ENCODE measurements at places on chromosomes 3 and 15.

DNA sequence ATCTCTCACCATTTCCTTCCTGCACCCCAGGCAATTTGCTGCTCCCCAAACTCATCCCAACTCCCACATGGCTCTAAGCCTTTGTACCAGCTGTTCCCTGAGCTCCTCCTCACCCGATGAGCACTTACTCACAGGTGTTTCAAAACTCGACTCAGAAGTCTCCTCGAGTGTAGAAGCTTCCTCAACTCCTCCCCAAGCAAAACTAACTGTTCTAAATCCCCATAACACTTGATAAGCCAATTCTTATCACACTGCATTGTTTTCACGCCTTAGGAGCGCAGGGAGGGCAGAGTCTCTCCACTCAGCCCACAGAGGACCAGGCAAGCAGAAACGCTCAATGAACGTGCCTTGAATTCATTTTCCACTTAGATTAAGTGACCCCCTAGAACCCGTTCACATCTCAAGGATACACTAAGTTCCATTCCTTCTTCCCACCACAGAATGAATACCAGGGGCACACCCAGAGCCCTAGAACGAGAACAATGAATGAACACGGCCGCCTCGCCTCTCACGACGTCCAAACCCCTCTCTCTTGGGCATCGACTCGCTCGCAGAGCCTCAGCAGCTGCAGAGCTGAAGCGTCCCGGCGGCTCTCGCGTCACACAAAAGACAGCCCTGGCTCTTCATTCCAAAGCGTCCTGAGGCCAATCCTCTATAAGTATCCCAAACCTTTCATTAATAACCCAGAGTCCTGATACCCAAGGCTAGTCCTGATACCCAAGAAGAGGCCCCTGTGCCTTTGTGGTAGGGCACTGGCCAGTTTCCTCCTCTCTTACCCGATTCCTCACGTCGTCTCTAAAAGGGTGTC is 1.1 kb downstream of the RAF1 start:
- peak; percentile 44 for DNase-seq

DNA sequence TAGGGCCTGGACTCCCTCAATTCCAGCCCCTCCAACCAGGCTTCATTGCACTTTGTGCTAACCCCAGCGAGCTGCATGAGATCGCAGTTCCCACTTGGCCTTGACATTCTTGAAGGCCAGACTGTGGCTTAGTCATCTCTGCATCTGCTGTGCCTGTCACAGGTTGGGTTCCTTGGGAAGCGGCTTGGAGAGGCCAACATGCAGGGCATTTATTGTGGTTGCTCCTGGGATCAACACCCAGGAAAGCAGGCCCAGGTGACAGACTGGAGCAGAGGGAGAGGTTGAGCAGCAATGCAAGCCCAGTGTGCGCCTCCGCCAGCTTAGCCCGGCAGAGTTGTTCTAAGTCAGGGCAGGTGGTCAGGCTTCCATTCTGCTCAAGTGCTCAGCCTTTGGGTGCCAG is 10.5 kb downstream of the ABCF3 start:
- no peak for DNase-seq

DNA sequence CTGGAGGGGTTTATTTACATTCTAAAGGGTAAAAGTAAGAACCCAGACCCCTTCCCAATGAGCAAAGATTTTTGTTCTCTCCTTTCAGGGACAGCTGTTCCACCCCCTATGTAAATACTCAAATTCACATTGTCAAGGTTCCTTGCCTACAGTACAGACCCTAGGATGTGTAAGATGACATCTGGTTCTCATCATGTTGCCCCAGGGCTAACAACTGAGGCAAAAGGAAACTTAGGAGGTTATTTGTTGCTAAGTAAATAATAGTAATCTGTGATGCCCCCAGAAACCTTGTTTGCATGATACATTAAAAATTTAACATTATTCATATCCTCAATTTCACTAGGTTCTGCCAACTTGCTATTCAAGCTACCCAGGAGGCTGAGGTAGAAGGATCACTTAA is 135.0 kb upstream of the CCNL1 start:
- no peak for DNase-seq

GRCh38 chr15:69119001-69119400 is 41.4 kb upstream of the GLCE start:
- no peak for DNase-seq

GRCh38 chr15:60830479-60830878 is 351.5 kb upstream of the ICE2 start:
- no peak for DNase-seq

DNA sequence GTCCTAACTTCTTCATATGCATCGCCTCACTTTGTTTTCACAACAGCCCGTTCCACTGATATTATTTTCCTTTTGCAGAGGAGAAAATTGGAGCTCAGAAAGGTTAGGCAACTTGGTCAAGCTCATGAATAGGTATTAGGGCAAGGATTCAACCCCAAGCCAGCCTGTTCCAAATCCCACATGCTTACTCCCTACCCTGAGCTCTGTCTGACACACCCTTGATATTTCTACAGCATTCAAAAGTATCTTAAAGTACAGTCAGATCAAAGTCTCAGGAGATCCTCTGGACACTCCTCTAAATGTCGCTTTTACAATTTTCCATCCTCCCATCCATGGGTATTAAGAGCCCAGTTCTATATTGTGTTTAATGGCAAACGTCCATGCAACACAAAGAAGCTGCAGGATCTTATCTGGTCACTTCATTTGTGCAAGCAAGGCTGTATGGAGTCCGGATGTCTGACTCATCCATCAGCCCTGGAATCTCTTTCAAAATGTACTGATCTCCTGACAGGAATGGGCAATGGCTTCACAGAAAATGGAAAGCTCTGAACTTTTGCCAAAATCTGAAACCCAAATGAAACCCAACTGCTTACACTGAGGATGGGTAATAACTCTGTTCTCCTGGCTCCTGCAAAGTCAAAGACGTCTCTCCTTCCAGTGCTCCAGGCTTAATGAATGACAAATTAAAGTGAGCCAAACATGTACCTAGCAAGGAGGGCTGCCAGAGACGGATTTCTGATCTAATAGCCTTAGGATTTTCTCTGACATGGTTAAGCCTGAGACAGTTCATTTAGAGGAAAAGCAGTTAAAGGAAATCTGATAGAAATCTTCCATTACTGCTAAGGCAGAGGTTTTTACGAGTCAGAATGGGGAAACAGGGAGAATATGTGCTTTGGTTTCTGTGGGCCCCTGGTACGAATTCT is 230.9 kb upstream of the RORA start:
- no peak for DNase-seq

DNA sequence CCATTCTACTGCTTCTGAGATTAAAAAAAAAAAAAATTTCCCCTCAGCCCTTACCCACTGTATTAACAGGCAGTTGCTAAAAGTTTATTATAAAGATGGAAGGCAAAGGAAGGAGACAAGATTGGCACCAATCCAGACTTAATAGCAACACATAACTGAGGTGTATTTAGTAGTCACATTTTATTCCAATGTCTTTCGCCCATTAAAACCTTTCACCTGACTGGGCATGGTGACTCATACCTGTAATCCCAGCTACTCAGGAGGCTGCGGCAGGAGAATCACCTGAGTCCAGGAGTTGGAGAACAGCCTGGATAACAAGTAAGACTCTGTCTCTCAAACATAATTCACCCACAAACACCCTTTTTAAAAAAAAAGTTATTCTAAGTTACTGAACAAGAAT is 4.4 kb downstream of the ACAP2 start:
- no peak for DNase-seq

DNA sequence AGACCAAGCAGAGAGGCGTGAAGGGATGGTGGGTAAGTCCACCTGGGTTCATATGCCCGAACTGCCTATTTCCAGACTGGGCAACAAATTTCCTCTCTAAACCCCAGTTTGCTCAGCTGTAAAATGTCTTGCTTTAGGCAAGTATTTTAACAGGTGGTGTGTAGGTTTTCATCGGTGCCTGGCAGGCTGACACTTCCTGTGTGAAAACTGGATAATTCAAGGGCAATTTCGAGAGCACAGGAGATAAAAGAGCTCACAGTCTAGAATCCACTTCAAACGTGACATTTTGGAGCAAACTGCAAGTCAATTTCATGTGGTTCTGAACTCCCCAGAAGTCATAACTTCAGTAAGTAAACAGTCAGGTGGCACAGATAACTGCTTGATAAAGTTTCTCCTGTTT is 112.2 kb downstream of the OXNAD1 start:
- DNase-seq: peak; percentile 56

GRCh38 chr3:135023996-135024658 is 229.1 kb downstream of the EPHB1 start:
- no peak for DNase-seq

DNA sequence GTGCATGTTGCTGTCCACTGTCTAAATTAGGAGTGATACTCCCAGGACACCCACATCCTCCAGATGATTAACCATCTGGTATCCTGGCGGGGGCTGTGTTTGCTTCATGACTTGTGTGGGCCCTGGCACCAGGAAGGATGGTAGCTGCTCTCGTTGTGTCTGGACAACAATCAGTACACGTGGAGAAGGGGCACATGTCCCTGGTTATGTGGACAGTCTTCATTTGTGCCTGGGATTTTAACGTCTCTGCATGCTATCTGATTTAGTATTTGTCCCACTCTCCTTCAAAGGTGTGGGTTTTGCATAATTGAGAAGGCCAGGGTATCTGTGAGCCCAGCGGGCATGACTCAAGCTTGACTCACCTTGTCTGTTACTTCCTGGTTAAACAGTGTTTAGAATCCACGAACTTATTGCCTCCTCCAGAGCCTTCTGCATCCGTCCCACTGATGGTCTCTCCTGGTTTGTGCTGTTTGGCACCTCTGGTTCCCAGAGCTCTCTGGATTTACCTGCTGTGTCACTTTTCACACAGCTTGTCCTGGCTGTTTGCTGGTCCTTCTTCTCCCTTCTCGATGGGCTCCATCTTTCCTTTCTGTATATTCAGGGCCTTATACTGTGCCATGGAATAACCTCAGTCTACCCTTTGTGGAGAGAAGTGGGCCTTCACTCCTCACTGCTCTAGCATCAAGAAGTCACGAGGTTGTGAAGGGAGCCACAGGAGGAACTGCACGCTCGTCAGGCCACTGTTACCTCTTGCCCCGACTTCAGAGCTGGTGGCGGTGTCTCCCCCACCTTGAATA is 32.5 kb downstream of the ARNT2 start:
- DNase-seq: no peak

GRCh38 chr3:32822609-32823498 is 5.1 kb downstream of the TRIM71 start:
- DNase-seq: no peak

GRCh38 chr3:94356581-94356980 is 293.7 kb downstream of the NSUN3 start:
- no peak for DNase-seq

DNA sequence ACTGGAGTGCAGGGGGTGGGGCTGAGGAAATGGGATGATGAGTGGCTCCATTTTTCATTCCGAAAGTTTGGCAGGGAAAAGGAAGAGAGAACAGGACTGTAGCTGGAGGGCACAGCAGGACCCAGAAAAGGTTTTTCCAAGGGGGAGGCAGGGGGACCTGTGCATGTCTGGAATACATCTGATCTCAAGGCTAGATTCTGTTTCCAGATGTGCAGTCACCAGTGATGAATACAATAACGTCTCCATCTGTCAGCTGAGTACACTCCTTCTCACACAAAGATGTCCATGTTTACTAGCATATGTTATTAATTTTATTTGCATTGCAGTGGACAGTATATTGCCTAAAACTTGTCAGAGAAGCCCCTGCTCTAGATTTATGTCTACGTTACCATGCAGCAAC is 39.9 kb upstream of the PRTG start:
- DNase-seq: no peak

DNA sequence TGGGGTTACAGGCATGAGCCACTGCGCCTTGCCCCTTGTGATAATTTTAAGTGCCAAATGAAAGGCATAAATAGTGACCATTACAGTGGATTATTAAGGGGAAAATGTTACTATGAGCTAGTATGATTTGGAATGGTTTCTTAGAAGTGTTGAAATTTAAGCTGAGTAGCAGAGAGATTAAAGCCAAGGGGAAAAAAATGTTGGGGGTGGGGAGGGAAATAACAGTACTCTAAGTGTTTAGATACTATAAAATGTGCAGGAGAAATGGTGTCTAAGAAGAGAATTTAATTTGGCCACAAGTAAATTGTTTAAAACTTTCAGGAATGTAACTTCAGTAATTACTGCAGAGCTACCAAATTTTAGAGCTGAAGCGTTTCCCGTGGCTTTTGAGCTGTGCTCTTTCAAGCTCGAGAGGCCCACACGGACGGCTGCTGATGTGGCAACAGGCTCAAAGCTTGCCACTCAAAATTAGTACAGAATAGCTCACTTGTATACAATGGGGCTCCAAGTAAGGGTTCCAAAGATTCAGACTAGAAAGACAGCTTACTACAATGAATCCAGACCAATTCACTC is 23.9 kb upstream of the SLC12A8 start:
- no peak for DNase-seq

DNA sequence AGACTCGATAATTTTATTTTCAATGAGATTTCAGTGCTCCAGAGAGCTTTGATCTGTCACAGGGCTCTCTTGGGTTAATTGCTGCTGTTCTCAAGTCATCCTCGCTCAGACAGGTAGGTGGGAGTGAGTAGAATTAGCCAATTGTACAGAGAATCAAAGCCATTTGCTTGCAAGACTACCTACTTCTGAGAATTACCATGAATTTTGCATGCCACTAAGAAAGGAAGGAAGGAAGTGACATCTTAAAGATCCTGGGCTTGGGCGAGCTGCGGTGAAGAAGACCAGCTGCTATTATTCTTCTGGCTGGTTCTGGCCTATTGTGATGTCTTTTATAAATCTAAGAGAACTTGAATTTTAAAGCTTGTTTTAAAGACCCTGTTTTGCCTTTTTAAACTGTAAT is 154.1 kb upstream of the LPP start:
- DNase-seq: no peak
